ENCODE measurements at places on chromosomes 4 and X.

DNA sequence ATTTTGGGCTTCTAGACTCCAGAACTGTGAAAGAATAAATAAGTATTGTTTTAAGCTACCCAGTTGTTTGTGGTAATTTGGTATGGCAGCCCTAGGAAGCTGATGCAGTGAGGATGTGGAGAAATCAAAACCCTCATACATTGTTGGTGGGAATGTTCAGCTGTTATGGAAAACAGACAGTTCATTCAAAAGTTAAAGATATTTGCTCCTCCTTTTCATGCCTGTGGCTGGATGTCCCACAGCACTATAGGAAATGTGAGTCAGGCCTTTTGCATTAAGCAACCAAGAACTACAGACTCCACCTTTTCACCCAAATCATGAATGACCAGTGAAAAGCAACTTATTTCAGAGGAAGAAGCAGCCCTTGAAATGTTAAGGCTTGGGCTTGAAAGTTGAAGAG is 6.7 kb downstream of the BBS12 start:
- no peak for DNase-seq

- no peak for DNase-seq
These were observed 16.5 kb downstream of the CDKL5 start for GRCh38 chrX:18441780-18442367.

- DNase-seq = no peak
These were observed 4.4 kb upstream of the HTATSF1 start for GRCh38 chrX:136493011-136493410.

DNA sequence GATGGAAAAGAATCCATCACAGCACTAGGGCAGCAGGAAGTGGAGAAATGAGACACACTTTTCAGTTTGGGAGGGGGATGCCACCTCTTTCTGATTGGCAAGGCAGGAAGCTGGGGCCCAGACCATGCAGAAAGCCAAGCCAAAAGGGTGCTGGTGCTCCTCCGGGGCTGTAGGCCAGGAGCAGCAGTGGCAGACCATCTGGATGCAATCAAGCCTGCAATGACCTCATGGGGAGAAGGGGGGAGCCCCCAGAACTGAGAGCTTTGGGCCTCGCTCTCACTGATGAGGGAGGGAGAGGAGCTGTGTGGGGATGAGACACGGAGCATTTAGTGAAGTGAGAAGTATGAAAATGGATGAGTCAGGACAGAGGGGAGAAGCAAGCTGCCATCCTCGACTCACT is 141.3 kb upstream of the NALF2 start:
- DNase-seq = no peak

DNA sequence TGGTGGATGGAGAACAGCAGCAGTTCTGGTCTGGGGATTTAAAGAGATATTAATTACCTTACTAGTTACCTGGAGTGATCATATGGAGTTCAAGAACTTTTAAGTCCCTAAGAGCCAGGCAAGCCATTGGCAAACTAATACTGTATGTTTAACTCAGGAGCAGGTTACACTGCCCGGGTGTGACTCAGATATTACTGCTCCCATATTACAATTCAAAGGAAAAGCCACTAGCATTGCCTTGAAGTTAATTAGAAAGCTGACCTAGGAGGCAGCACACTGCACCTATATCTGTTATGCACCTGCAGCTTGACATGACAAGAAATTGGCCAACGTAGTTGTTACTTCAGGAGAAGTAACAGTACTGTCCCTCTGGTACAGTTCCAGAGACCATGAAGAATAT is 47.2 kb downstream of the GRK4 start:
- no peak for DNase-seq

DNA sequence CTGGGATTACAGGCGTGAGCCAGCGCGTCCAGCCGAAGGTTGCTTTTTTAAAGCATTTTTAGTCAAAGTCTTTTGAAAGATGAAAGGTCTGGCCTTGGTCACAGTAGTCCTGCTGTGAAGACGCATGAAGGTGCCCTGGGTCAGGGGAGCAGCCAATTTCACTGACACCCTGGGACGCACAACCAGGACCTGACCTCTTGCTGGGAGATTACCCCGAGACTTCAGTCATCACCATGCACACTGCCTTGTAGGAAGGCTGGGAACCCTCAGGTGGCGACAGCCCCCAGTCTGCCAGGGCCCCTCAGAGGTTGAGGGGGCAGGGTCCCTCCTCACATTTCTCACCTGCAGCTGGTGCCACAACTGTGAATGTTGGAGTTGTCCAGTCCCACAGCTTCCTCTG is 53.2 kb downstream of the CPLX1 start:
- no peak for DNase-seq

DNA sequence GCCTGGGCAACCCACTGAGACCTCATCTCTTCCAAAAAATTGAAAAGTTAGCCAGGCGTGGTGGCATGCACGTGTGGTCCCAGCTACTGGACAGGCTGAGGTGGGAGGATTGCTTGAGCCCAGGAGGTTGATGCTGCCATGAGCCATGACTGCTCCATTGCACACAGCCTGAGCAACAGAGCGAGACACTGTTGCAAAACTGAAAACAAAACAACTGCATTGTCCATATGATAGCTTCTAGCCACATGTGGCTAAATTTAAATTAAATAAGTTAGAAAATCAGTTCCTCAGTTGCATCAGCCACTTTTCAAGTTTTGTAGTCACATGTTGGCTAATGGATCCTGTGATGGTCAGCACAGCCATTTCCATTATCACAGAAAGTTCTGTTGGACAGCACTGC is 67.9 kb downstream of the GAB1 start:
- no peak for DNase-seq

- DNase-seq = no peak
These were observed 326.6 kb upstream of the ATOH1 start for GRCh38 chr4:93501946-93502345.

DNA sequence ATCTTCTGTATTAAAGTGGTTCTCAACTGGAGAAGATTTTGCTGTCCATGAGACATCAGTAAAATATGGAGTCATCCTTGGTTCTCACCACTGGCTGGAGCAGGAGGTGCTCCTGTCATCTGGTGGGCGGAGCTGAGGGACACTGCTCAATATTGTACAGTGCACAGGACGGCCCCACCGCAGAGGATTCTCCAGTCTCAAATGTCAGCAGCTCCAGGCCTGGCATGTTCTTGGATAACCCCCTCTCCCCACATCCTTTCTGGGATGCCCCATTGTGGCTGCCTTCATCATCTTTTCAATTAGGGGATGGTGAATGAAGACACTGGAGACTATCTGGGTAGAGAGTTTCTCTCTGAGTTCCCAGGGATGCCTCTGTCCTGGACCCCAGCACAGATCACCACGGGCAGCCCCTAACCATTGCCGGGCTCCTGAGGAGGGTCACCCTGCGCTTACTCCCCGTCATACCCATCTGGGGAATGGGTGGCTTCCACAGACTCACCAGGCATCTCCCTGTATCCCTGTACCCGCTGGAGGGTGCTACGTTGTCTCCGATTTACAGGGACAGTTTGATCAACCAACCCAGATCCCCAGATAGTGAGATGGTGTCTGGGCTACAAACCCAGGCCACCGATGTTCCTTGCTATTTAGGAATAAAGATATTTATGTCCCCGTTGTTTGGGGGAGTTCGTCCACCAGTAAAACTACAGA is 21.9 kb upstream of the P2RY8 start:
- peak; percentile 35 for DNase-seq

DNA sequence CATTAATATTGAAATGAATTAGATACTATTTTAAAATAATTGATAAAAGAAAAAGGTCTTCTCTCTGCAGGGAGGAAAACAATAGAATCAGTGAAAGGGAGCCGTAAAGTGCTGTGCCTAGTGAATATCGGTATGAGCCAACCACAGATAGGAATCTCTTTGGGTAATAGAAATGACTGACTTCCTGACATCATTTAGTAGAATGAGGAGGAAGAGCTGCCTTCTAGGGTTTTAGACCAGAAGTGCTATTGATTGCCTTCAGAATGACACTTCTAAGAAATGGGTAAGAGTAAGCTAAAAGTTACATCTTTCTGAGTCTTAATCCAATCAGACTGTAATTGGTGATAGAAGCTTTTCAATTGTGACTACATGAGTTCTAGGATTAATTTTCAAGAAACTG is 134.0 kb upstream of the MAP9 start:
- no peak for DNase-seq

DNA sequence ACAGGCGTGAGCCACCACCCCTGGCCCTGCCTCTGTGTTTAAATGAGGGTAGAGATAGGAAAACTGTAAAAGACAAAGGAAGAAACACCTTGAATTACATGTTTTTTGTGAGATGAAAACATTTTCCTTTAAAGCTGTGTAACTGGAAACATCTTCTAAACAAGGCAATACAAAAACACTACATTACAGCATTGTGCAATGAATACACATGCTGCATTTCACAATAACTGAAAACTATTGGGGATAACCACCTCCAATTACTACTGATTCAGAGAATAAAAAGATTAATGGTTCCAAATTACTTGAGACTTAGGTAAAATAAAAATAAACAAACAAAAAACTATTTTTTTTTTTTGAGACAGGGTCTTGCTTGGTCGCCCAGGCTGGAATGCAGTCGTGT is 7.6 kb upstream of the OGT start:
- DNase-seq = no peak

DNA sequence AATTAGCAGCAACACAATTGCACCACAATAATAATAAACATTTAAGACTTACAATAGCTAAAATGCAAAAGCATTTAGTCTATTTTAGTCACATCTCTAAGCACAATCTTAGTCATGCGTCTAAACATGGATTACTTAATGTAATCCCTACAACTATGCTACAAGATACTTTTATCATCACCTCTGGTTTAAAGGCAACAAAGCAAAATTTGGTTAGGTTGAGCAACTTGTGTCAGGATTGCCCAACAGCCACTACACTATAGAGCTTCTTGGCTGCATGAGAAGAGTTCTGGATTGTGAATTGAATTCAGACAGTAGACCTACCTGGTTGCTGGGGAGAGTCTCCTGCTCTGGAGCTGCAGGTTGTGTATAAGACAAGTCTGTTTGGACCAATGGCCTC is 146.5 kb upstream of the PUDP start:
- DNase-seq = no peak

DNA sequence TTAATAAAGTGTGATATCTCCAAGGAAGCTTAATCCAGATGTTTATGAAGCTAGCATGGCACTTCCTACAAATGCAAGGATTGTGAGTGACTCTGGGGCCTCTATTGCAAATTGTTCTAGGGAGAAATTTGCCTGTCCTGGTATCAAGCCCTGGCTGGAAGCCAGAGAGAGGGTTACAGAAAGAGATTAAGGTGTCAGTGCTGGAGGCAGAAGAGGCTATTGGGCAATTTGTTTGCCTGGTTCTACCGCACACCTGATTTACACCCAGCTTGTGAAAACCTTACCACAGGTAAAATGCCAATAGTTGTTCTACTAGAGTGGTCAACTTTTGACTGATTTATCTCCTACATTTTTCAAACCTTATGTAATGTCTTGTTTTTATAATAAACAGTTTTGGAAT is 186.7 kb upstream of the FAT1 start:
- no peak for DNase-seq

DNA sequence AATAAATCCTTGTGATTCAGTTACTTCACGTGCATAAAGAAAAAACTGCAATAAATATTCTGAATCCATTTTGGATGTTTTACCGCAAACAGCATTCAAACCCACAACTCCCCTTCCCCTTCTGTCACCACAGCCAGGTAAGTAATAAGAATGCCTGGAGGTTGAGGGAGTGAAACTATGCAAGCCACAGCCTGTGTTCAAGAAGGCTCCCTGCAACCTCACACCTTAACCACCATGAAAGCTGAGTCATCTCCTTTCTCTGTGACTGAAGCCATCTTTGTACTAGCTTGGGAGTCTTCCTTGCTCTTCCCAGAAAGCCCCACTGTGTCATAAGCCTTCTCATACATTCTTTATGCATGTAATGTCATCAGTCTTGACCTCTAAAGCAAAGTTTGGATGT is 297.0 kb upstream of the PUDP start:
- no peak for DNase-seq

GRCh38 chr4:2073808-2074481 is 14.8 kb downstream of the NAT8L start:
- peak; percentile 53 for DNase-seq

DNA sequence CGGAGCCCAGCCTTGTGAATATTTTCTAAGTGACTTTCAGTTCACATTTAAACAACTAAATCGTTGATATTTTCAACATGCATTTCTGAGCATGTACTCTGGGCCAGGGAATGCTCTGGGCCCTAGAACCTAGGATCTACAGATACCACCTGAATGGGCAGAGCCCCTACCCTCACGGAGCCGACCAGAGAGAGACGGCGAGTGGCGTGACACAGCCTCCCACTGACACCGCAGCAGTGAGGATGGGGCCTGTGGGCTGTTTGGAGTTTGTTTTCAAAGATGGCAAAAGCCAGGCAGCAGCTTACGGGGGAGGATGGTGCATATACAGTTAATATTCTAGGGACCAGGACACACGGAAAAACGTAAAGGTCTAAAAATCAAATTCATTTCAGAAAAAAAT is 17.7 kb downstream of the NELFA start:
- no peak for DNase-seq

DNA sequence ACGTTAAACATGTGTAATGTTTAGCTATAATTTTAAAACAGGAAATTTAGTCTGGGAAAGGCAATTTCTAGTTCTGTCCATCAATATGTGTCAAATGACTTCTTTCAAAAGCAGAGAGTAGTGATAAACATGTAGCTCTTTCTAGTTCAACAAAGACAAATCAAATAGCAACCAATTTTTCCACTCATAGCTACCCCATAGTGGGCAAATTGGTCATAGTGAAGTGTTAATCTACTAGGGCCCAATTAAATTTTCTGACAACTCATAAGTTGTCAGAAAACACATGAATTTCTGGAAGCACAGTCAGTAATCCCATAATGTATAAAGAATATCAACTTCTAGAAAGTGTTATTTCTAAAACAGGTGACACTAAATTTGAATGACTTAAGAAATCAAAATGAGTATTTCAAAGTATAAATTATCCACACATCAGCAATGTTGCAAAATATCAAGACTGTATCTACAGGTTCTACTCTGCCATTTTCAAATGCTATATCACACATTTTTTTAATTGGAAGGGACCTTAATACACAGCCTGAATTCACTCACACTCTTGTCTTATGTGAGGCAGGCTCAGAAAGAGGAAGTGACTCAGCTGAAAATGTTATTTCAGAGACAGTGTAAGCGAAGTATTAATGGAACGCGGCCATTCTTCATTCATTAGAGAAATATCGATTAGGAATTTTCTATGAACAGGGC is 7.7 kb downstream of the OCIAD2 start:
- DNase-seq = no peak

GRCh38 chrX:110219920-110220319 is 98.0 kb downstream of the AMMECR1 start:
- no peak for DNase-seq

- DNase-seq = no peak
These were observed 242.8 kb upstream of the DKK2 start for GRCh38 chr4:107278791-107279483.

GRCh38 chrX:155028129-155028528 is 1.5 kb downstream of the FUNDC2 start:
- no peak for DNase-seq

GRCh38 chr4:105845559-105845958 is 49.7 kb upstream of the NPNT start:
- no peak for DNase-seq

GRCh38 chrX:73562458-73562857 is 539 bp upstream of the CHIC1 start:
- no peak for DNase-seq

GRCh38 chrX:20265221-20265725 is 1.4 kb downstream of the RPS6KA3 start:
- DNase-seq = peak; percentile 84

GRCh38 chr4:8719421-8719820 is 126.9 kb downstream of the CPZ start:
- peak; percentile 55 for DNase-seq

GRCh38 chr4:187500796-187501195 is 494.8 kb upstream of the ZFP42 start:
- no peak for DNase-seq
